Activated naive CD4-positive, alpha-beta T cell treated with anti-CD3 and anti-CD28 coated beads, Interleukin-2, amount 50 U/mL, for 72 hours (primary cell): ENCODE measurements at places on chromosomes 13 and 19.

DNA sequence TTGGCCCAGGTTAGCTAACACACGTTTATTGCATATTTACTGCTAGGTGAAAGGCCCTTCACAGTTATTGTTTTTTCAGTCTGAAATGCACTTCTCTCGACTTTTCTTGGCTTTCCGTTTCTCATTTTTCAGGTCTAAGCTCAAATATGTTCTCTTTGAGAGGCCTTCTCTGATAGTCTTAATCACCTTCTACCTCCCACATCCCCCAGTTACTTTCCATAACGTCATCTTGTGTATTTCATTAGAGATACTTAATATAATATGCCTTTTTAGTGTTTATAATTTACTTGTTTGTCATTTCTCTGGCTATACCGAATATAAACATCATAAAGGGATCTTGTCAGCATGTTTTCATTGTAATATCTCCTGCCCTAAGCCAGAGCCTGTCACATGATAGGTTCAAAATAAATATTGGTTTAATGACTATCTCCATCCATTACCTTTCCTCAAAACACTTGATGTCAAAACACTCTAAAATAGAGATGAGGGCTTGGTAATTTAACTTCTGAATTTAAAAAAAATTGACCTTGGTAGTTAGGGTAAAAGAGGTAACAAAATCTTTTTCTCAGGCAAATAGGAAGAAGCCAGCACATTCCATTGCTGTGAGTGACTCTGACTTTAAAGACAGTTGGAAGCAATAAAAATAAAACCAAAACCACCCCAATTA, 168.6 kb upstream of the RFC3 start:
- DNase-seq, result no peak

DNA sequence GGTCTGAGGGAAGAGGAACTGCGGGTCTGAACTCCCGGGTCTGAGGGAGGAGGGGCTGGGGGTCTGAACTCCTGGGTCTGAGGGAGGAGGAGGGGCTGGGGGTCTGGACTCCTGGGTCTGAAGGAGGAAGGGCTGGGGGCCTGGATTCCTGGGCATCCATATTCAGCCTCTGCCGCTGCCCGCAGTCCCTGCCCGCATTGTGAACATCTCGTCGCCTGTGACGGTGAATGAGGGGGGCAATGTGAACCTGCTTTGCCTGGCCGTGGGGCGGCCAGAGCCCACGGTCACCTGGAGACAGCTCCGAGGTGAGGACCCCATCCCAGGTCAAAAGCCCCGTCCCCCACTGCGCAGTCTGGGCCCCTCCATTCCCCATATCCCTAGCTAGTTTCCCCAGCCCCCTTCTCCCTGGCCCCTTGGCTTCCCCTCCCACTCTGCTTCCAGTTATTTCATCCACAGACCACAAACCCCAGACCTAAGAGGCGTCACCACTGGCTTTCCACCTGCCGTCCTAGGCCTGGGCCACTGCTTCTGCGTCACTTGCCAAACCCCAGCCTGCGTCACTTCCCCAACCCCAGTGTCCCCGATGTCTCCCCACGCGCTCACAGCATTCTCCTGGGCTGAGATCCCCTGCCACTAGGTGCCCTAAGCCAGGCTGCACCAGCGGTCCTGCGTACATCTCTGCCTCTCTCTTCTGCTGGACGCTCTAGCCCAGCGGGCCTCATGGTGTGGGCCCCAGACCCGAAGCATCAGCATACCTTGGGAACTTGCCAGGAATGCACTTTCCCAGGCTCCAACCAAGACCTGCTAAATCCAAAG, 13.9 kb downstream of the IGLON5 start:
- no peak for DNase-seq

DNA sequence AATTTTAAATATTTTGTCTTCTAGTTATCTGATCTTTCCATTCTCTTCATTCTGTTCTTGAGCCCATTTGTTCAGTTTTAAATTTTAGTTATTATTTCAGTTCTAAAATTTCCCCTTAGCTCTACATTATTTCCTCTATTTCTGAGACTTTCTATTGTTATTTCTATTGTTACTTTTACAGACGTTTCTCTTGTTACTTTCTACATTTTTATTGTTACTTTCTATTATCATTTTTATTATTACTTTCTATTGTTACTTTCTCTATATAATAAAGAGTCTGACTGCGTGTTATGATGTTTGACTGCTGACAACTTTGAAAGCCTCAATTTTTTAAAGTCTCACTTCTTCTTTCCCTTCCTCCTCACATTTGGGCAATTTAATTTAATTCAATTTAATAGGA, 915.7 kb upstream of the PCDH20 start:
- no peak for DNase-seq

GRCh38 chr19:991174-991931, 7.2 kb downstream of the WDR18 start:
- DNase-seq, result peak; percentile 69

DNA sequence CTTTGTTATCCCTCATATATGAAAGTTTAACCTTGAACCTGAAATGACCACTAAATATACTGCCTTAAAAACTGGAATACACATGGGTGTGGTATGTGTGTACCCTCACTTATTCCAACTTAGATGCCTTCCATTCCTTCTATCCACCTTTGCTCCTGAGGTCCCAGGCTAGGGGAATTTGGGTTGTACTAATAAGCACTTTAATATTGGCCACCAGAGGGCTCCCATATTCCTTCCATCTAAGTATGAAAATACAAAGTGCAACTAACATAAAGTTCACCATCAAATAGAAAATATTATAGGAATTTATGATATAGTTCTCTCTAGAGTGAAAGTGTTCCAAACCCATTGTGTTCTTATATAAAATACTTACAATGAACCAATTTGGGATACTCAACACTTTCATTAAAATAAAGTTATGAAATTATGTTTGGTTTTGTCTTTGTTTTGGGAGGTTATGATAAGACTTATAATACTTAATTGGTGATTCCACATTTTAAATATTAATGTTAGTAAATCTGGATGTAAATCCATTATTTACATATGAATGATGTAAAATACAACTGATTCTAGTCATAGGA, 62.3 kb downstream of the ITGBL1 start:
- no peak for DNase-seq

DNA sequence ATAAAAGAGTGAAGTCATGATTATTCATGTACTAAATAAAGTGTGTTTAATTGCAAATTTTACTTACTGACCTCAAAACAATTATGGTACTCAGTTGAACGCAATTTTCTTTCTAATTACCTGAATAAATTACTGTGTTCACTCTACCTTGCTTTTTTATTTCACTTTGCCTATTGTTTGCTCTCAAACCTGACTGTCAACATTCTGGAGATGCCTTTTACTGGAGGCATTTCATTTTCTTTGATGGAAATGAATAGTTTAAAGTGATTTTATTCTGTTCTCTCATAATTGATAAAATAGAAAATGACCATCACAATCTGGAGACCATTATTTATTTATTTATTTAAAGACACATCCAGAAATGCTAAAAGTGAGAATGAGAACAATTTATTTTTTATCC, 811.5 kb upstream of the ATXN8OS start:
- no peak for DNase-seq

DNA sequence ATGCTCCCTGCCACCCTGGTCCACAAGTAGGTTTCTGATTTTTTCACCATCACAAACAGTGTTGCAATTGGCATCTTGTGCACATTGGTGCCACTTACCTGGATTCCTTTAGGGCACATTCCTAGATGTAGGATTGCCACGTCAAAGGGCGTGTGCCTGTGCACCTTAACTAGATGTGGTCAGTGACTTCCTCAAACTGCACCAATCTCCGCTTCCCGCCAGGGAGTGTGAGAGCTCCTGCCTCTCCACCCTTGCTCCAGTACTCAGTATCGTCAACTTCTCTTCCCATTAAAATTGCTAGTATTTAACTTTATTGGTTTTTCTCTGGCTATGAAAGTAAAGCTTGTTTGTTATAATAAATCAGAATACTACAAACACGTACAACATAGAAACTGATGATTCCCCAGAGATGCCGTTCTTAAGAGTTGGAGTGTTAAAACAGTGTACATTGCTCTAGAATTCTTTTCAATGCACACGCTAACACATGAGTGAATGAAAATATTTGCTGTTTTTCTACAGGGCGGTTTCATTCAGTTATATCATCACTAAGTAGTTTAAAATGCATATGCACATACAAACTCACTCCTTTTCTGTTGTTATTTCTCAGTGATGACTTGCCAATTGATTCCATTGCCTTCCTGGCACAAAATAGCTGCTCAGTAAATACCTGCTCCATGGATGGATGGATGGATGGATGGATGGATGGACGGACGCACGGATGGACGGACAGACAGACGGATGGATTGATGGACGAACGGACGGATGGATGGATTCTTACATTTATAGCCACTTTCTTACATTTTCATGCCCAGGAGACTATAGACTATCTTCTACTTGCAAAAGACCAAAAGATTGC, 23.4 kb downstream of the CCNE1 start:
- DNase-seq, result no peak

- no peak for DNase-seq
These were observed 152.4 kb downstream of the LMO7 start for GRCh38 chr13:75788481-75788981.

- DNase-seq, result no peak
These were observed 9.4 kb downstream of the USHBP1 start for GRCh38 chr19:17255150-17255621.

DNA sequence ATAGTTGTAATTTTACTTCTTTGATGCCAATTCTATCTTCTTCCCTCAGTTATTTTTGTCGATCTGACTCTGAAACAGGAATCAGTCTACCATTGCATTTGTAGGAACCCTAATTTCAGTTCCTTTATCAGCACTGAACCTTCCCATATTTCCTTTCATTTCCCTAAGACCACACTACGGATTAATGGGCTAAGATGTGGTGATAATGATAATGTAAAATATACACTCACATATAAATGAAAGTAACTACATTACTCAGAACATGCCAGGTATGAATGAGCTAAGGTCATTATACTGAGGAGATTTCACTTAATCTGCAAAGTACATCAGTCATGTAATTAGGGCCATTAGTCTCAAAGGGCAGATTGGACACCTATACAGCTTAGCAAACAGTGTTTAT, 60.2 kb upstream of the RFC3 start:
- DNase-seq, result no peak

GRCh38 chr13:94028650-94029049, 450.8 kb downstream of the DCT start:
- no peak for DNase-seq

DNA sequence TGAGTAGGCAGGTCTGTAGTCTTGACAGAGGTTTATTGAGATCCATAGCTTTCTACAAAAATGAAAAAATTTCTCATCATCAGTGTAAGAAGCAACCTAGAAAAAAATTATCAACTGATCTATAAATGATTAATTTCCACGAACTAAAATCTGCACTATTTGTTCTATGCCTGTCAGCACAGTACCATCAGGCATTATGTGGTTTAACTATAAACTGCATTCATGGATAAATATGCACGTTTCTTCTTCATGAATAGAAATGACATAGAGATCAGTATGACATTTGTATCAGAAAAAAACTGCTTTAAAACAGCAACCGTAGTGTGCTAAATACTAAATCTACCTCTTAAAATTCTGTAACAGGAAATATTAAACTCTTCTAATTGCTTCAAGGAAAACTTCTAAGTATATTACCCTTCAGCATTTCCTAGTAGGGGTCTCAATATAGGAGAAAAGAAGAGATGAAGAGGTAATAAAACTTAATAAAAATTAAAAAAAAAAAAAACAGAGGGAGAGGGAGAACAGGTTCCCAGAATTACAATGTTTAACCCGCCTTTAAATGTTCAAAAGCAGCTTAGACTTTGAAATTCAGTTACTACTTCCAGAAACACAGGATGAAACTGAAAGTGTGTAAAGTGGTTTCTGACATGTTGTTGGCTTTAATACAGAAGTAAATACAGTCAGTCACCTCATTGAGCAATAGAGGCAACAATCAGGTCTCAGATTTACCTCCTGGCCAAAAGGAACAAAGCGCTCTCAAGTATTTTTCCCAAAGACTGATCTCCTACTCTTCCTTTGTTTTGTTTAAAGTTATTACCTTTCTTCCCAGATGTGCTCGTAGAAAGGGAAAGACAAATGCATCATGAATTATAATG, 144.4 kb downstream of the DIAPH3 start:
- DNase-seq, result no peak

DNA sequence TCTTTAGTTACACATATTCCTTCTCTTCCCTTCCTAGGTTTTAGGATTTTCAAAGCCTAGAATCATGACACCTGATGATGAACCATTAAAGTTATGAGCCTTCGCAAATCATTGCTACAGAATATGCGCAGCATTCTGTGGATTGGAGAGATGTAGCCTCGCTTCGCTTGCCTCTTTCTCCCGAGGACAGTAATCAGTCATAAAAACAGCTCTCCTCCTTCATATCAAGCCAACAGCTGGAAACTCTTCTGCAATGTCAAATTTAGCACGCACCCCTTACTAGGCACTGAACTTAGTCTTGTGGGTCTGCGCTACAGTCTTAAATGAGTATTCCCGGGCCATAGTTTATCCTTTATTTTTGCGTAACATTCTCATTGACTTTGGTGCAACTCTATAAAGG, 79.6 kb downstream of the DACH1 start:
- no peak for DNase-seq

DNA sequence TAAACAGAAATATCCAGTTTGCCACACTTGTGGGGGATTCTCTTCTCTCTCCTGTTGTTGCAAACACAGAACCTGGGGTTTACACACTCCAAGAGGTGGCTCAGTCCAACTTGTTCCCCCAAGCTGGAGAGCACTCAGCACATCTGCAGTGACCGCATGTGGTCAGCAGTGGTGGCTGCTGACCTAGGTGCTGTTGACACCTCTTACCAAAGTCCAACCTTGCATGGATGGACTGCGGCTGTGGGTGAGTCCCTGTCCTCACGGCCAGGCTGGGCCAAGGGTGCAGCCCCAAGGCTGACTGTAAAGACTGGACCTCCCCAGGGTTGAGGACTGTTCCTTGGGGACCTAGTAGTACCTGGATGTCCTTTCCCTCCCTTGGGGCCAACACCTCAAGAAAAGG, 6.1 kb downstream of the LRFN3 start:
- no peak for DNase-seq

GRCh38 chr13:62038214-62038613, 622.6 kb upstream of the PCDH20 start:
- DNase-seq, result no peak

DNA sequence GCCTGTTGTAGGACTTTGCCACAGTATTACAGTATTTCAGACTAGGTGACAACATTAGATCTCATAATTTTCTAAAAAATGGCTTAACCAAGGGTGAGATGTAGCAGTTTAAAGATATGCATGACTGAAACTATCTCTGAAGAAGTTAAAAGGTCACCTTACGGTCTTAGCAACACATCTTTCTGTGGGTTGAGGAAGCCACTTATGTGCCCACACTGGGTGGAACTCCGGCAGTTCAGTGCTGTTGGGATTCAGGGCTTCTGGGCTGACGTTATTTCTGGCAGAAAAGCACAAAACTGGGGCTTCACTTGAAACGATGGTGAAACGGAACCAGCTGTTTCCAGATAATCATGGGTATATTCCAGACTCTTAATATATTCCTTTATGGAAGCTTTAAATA, 697.3 kb downstream of the PCDH9 start:
- DNase-seq, result no peak

GRCh38 chr13:73687087-73687486, 447.1 kb downstream of the KLF12 start:
- DNase-seq, result no peak
